Muscle of leg (tissue), 16 donors: ENCODE measurements at places on chromosomes 3 and 15. TPM values are rescaled to one million over a fixed set of nuclear protein-coding genes. Genes with fewer than 3 reads are reported as not detected.

DNA sequence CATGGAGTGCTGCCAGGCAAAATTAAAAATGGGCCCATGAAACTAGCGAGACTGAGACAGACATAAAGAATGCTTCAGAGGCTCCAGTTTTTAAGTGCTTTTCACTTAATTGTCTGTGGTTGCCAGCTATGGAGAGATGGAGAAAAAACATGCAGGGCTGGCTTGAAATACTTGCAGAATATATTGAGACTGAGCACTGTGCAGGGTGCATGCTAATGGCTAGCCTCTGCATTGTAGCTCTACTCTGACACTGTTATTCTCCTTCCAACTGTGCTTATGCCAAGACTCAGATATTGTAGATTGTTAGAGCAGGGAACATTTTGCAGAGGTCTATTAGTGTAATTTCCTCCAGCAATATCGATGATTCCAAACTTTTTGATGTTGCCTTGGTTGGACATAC lies 735.0 kb downstream of the PDCD6IP start:
- no peak overlapping the region for H3K4me3 ChIP-seq
- H3K4me1 ChIP-seq, result no peaks in the 10 kb centered on the region
- no peaks in the 10 kb centered on the region for H3K27me3 ChIP-seq
- H3K36me3 ChIP-seq, result no peaks in the 10 kb centered on the region
- DNase-seq, result peak; percentile 77
- no peak overlapping the region for H3K27ac ChIP-seq

- H3K4me3 ChIP-seq, result no peak overlapping the region
- no peaks in the 10 kb centered on the region for H3K36me3 ChIP-seq
- H3K27me3 ChIP-seq, result no peaks in the 10 kb centered on the region
- no peak for DNase-seq
- H3K4me1 ChIP-seq, result no peaks in the 10 kb centered on the region
Measured at GRCh38 chr3:29591579-29591978, 310.7 kb downstream of the RBMS3 start.

GRCh38 chr15:92112180-92112579 lies 258.7 kb downstream of the SLCO3A1 start:
- peaks cover 3% of the 10 kb centered on the region for H3K27me3 ChIP-seq
- H3K36me3 ChIP-seq, result no peaks in the 10 kb centered on the region
- H3K27ac ChIP-seq, result no peak overlapping the region
- peaks cover 9% of the 10 kb centered on the region for H3K4me1 ChIP-seq

DNA sequence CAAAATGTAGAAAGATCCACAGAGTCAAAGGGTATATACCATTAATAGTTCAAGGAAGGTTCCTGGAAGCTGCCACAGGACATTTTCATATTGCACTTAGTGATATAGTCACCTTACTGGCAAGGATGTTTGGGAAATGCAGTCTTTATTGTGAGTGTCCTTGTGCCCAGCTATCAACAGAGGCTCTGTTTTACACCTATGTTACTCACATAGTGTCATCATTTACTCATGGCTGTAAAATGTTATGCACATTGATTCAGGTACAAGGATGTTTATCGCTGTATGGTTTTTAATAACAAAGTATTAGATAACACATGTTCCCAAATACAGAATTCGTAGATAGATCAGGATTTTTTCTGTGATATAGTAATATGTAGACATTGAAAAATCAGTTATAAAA lies 50.9 kb downstream of the ZPLD1 start:
- H3K4me1 ChIP-seq, result no peaks in the 10 kb centered on the region
- H3K36me3 ChIP-seq, result no peaks in the 10 kb centered on the region
- no peaks in the 10 kb centered on the region for H3K27me3 ChIP-seq
- DNase-seq, result no peak
- H3K27ac ChIP-seq, result no peak overlapping the region
- H3K4me3 ChIP-seq, result no peak overlapping the region

- H3K4me1 ChIP-seq, result no peaks in the 10 kb centered on the region
- no peak for DNase-seq
- no peak overlapping the region for H3K27ac ChIP-seq
- no peaks in the 10 kb centered on the region for H3K27me3 ChIP-seq
- no peak overlapping the region for H3K4me3 ChIP-seq
Measured at GRCh38 chr3:94184781-94185180, 121.9 kb downstream of the NSUN3 start.

GRCh38 chr3:63179862-63180522 lies 98.1 kb upstream of the SYNPR start:
- no peaks in the 10 kb centered on the region for H3K36me3 ChIP-seq
- no peak overlapping the region for H3K4me3 ChIP-seq
- H3K27me3 ChIP-seq, result no peaks in the 10 kb centered on the region

GRCh38 chr15:38217191-38217595 lies 35.4 kb upstream of the SPRED1 start:
- H3K4me3 ChIP-seq, result no peak overlapping the region
- H3K36me3 ChIP-seq, result no peaks in the 10 kb centered on the region
- H3K27me3 ChIP-seq, result no peaks in the 10 kb centered on the region
- H3K27ac ChIP-seq, result peak overlapping the region; percentile 64

DNA sequence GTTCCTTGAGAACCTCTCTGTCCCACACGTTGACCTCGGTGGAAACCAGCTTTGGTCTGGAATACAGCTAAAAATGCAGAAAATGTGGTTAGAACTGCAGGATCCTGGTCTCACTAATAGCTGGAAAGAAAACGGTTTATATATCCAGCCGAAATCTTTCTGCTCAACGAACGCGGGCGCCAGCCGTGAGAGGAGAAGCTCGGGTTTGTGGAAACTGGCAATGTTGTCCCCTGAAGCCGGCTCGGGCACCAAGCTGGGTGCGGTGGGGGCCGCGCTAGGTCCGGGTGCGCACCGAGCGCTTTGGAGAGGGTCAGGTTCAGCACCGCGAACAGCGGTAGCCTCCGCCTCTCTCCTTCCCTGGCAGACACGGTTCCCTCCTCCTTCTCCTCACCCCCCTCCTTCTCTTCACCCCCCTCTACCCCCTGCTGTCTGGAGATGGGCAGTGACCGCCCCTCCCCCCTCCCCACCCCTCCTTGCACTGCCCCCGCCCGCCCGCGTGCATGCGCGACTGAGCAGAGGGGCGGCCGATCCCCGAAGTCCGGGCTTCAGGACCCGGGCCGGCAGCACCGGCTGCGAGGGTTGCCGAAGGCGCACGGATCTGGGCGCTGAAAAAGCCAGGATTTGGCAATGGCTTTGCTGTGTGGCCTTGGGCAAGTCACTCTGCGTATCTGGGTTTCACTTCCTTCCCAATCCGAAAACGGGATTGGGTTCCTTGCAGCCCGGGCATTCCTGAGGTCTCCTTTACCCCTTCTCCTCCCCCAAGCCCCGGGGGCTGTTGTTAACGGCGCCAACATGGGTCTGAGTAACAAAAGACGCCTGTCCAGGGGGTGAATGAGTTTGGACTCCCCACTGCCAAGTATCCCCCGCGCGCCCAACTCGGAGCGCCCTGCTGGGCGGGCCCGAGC lies at the start of gene SKOR1:
TSS of gene SKOR1 (plus strand) at position 534 of the 905 bp plus-strand sequence. CDS start at position 628, 94 bp downstream.
- no peak for DNase-seq
- peaks cover 53% of the 10 kb centered on the region for H3K4me1 ChIP-seq
- no peak within 1 kb of the TSS for H3K4me3 ChIP-seq
- H3K27me3 ChIP-seq, result peaks cover 97% of the 10 kb centered on the region

DNA sequence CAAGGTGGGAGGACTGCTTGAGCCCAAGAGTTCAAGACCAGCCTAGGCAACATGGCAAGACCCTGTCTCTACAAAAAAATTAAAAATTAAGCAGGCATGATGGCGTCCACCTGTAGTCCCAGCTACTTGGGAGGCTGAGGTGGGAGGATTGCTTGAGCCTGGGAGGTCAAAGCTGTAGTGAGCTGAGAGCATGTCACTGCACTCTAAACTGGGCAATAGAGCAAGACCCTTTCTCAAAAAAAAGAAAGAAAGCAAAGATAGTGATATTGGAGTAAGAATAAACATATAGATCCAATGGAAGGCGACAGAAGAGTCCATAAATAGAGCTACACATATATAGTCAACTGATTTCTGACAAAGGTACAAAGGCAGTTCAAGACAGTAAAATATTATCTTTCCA lies 21.3 kb upstream of the ANKRD28 start:
- H3K27me3 ChIP-seq, result no peaks in the 10 kb centered on the region
- no peaks in the 10 kb centered on the region for H3K36me3 ChIP-seq
- H3K27ac ChIP-seq, result no peak overlapping the region
- no peak overlapping the region for H3K4me3 ChIP-seq
- DNase-seq, result no peak
- H3K4me1 ChIP-seq, result no peaks in the 10 kb centered on the region

GRCh38 chr3:155664925-155665695 lies 79.8 kb downstream of the PLCH1 start:
- no peak overlapping the region for H3K4me3 ChIP-seq
- H3K27ac ChIP-seq, result no peak overlapping the region
- peak; percentile 71 for DNase-seq
- no peaks in the 10 kb centered on the region for H3K36me3 ChIP-seq
- no peaks in the 10 kb centered on the region for H3K4me1 ChIP-seq

DNA sequence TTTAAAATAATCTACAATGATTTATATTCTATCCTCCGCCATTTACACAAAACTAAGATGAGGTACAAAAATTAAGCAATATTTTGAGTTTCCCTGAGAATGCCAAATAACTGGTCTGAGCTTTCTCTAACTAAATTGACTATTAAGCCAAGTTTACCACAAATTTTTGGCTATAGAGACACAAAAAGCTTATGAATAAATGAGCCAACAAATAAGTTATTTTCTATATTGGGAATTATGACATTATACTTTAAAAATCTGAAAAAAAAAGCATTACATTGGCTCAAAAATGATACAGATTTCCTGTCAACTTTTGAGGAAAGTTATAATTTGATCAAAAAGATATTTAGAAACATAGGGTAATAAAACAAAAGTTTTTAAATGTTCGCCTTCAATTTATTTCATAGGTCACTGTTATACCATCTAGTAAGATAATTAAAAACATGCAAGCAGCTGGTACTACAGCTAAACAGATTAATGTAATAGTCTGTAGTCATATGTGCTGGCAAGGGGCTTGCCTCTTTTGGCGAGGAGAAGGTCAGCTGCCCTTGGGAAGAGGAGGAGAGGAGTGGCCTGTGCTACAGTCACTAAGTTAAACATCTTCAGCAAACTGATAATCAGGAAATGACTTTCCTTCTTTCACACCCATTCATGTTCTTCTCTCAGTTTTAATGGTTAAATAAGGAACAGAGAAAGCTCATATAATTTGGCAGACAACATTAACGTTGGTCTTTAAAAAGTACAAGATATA lies 318.5 kb downstream of the TBC1D5 start:
- peak; percentile 80 for DNase-seq
- no peaks in the 10 kb centered on the region for H3K36me3 ChIP-seq
- H3K4me1 ChIP-seq, result no peaks in the 10 kb centered on the region

DNA sequence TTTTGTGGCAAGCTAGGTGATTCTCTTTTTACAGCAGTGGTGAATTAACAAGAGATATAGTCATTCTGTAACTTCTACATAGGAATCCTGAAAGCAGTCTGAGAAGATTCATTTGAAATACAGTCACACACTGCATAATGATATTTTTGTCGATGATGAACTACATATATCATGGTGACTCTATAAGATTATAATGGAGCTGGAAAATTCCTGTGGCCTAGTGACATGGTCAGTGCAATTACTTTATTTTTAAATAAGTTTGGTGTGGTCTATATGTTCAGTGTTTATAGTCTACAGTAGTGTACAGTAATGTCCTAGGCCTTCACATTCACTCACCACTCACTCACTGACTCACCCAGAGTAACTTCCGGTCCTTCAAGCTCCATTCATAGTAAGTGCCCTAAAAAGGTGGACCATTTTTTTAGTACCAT lies 511.4 kb upstream of the MCTP2 start:
- no peaks in the 10 kb centered on the region for H3K4me1 ChIP-seq
- no peaks in the 10 kb centered on the region for H3K27me3 ChIP-seq
- DNase-seq, result no peak
- H3K36me3 ChIP-seq, result no peaks in the 10 kb centered on the region

DNA sequence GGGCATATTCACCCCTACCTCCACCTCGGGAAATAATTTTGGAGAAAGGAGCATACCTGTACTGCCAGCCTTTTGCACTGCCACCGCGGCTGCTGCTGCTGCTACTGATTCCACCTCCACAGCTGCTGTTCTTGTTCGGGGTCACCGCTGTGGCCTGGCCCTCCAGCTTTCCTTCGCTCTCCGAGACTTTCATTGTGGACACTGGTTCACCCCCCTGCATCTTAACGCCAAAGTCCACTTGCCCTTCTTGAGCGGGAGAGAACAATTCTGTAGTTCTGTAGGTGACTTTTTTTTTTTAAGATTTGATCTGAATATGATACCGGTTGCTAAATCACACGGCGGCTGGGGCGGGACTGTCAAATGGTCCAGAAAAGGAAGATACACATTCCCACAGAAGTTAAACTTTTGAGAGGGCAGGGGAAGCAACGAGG lies 701 bp downstream of the OSBPL11 start:
- peak overlapping the region; percentile 80 for H3K4me3 ChIP-seq
- peaks cover 7% of the 10 kb centered on the region for H3K4me1 ChIP-seq
- no peak for DNase-seq
- no peaks in the 10 kb centered on the region for H3K27me3 ChIP-seq
- no peaks in the 10 kb centered on the region for H3K36me3 ChIP-seq
- peak overlapping the region; percentile 97 for H3K27ac ChIP-seq

DNA sequence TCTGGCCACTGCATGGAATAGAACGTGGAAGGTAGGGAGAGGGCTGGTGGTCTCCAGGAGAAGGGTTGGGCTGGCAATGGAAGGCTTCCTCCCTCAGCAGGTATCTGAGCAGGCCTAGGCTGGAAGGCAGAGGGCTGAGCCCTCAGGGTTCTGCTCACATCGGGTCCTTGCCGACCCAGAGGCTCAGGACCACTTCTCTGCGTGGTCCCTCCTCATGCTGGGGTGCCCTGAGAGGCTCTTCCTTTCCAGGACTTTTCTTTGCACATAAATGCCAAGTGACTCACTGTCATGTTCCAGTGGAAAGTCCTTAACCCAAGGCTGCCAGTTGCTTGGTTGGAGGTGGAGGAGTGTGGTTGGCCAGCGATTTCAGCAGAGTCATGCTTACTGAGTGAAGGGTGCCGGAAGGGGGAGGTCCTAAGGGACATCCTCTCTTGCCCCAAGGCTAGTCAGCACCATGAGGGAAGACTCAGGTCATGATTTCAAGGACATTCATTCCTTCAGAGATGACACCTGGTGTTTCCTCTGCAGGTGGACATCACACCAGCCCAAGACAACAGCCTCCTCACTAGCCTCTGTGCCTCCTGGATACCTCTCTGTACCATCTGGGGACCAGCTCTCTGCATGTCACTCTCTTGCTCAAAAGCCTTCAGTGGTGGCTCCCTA lies 8.2 kb downstream of the SLC6A6 start:
- H3K4me3 ChIP-seq, result no peak overlapping the region
- peak; percentile 42 for DNase-seq
- H3K36me3 ChIP-seq, result no peaks in the 10 kb centered on the region
- no peak overlapping the region for H3K27ac ChIP-seq
- peaks cover 21% of the 10 kb centered on the region for H3K27me3 ChIP-seq
- peaks cover 11% of the 10 kb centered on the region for H3K4me1 ChIP-seq

GRCh38 chr3:50414616-50415015 lies 55.3 kb upstream of the TMEM115 start:
- DNase-seq, result no peak
- no peaks in the 10 kb centered on the region for H3K36me3 ChIP-seq
- no peak overlapping the region for H3K4me3 ChIP-seq
- H3K4me1 ChIP-seq, result no peaks in the 10 kb centered on the region

The CLDN16 gene
- not detected for total RNA-seq

The CCDC80 gene
- 71.0 TPM for total RNA-seq

The ROBO1 gene
- 38.7 TPM for total RNA-seq

The C3orf20 gene
- total RNA-seq, result 0.09 TPM

The ZPLD1 gene
- under 0.01 TPM for total RNA-seq

The CCDC39 gene
- total RNA-seq, result not detected

The KLHL40 gene
- total RNA-seq, result 114 TPM

The ATP8B4 gene
- total RNA-seq, result 4.9 TPM
